Immature natural killer cell (primary cell): ENCODE measurements at places on chromosomes 3 and 15. TPM values are rescaled to one million over a fixed set of nuclear protein-coding genes. Genes with fewer than 3 reads are reported as not detected.

The C3orf22 gene
- not detected for polyA plus RNA-seq

The SLC6A20 gene
- not detected for polyA plus RNA-seq

The LIPH gene
- polyA plus RNA-seq = 0.38 TPM

The HCN4 gene
- polyA plus RNA-seq = not detected

The KIF15 gene
- 0.56 TPM for polyA plus RNA-seq

The DPP8 gene
- 33.1 TPM for polyA plus RNA-seq

The EIF2B5 gene
- polyA plus RNA-seq = 51.5 TPM

The APEH gene
- polyA plus RNA-seq = 121 TPM

The GOLGB1 gene
- 2.5 TPM for polyA plus RNA-seq

The GP5 gene
- polyA plus RNA-seq = 0.37 TPM

The TMEM89 gene
- polyA plus RNA-seq = not detected

The DPPA2 gene
- not detected for polyA plus RNA-seq

The ZSCAN29 gene
- 8.9 TPM for polyA plus RNA-seq

The NDN gene
- 2.4 TPM for polyA plus RNA-seq

The IQCH gene
- polyA plus RNA-seq = not detected

The C3orf85 gene
- not detected for polyA plus RNA-seq

The MST1 gene
- not detected for polyA plus RNA-seq

The KIF23 gene
- polyA plus RNA-seq = 0.36 TPM

The GRM2 gene
- not detected for polyA plus RNA-seq

The MUC13 gene
- polyA plus RNA-seq = not detected

The NAALADL2 gene
- not detected for polyA plus RNA-seq

The GOLGA8M gene
- 0.76 TPM for polyA plus RNA-seq

The ATP13A5 gene
- not detected for polyA plus RNA-seq

The CCDC39 gene
- polyA plus RNA-seq = not detected
